Activated T-cell treated with anti-CD3 and anti-CD28 coated beads for 4 hours (primary cell): ENCODE measurements at places on chromosomes 4 and X.

DNA sequence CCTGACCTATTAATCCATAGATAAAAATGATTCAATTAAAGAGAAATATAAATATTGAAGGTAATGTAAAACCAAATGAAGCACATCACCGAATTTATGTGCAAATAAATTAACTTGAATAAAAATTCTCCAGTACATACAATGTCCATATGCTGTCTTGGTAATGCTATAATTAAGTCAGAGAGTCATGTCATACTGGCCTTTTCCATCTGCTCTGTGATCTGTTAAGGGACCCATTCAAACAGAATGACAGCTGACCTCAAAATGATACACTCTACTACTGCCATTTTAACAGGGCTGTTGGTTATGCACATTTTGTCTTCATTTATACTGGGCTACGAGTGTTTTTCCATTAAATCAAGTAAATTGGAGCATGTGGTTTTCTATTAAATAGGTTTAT lies 99.3 kb downstream of the TEX13A start:
- DNase-seq: no peak

DNA sequence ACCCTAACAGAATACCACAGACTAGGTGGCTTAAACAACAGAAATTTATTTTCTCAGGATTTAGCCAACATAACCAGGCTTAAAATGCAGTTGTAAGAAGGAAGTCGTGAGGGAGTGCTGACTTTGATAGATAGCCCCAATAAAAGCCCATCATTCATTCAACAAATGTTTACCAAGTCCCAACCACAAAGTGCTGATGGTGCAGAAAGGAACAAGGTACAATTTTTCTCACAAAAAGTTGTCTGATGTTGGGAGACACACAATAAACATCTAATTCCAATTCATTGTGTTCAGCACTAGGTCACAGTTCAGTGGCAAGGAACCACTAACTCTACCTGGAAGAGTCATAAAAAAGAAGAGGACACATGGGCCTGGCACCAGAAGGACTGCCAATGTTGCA lies 42.2 kb downstream of the AKAP4 start:
- DNase-seq: no peak

GRCh38 chrX:17433965-17434364 lies 59.0 kb downstream of the NHS start:
- no peak for DNase-seq

DNA sequence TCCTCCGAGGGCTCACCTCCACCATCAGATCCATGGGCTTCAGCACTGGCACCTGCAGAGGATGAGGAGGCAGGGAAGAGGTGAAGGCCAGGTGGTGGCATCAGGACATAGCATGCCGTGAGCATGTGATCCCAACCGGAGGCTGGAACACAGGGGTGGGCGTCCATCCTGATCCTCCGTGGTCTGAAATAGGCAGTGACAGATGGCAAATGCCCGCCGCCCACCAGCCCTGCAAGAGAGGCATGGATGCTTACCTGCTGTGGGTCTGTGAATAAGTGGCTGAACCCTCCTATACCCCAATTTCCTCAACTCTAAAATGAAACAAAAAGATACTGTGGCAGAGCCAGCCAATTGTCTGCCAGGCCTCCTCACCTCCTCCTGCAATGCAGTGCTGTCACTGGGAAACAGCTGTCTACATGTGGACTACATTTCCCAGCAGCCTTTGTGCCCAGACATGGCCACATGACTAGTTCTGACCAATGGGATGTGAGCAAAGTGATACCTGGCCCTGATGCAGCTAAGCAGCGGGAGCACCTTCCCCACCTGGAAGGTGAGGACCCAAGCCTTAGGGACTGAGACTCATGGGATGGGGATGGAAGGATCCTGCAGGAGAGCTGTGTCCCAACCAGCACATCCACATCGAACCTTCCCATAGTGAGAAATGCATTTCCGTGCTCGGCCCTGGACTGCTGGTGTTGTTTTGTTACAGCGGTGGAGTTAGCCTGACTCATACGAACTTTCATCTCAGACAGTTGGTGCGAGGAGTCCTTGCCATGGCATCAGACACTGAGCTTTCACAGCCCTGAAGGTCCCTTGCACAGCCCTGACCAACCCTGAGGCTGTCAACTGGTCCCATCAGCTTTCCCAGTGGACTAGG lies 99.5 kb downstream of the PPP2R2C start:
- DNase-seq: no peak

GRCh38 chr4:90237751-90238530 lies 110.7 kb downstream of the CCSER1 start:
- no peak for DNase-seq

DNA sequence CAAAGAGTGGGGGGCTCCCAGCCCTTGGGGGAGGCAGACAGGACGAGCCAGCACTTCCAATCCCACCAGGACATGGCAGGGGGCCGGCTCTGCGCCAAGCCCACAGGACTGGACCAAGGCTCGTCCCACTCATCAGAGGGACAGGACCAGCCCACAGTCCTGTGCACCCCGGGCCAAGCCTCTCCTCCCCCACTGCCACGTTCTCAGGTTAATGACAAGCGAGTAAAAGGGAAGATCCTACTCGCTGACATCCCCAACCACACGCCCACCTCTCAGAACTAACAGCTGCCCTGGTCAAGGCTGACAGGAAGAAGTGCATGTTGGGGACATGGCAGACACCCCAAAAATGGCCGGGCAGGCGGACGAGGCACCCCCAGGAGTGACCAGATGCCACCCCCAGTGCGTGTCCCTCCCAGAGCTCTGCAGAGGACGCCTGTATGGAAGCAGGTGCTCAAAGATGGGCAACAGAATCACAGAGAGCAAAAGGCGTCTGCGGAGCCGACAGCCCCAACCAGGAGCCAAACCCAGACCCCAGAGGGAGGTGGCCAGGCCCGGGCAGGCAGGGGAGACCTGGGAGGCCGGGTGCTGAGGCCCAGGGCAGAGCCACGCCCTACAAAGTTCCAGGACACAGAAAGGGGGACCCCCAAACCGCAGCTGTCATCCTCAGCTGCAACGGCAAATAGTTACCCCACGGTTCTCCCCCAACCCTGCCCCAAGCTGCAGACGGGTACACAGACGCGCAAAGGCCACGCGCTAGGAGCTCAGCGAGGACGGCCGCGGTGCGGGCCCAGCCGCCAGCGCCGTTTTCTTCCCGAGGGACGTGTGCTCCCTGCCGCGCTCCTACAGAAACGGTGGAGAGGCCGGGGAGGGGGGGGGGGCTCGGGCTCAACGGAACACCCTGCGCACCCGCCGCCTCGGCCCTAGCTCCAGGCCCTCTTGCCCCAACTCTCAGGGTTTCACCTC lies 1.7 kb downstream of the CTBP1 start:
- DNase-seq: no peak

DNA sequence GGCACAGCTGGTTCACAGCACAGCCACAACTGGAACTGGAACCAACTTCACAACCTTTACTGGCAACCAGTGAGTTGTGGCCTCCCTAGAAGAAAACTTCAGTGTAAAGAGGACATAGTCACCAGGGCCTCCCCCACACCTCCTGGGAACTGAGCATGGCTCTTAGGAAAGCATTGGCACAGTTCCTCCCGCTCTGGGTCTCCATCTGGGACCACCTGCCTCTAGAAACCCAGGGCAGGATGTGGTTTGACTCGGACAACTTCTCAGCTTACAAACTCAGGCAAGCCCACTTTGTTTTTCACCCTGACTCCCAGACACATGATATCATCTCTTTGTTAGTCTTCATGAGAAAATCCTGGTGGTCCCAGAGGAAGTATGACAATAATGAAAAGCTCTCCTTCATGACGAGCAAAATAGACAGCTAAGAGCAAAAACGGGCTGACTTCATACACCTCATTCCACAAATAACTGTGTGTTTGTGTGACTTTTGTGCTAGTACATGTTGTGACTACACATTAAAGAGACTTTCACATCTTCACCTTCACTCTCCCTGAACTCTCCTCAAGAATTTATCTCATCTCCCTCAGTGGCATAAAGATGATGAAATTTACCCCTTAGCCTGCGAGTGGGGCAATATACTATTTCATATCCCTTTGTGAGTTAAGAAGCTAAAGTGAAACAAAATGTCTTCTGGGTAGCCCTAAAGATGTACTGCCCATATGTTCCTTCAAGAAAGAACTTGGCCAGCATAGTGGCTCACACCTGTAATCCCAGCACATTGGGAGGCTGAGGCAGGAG lies 75.4 kb downstream of the SH3KBP1 start:
- no peak for DNase-seq
